Fibroblast of upper back skin (primary cell): ENCODE measurements at places on chromosomes 3 and 15.

- no peak for DNase-seq
Measured at GRCh38 chr15:96093063-96093462, 237.4 kb upstream of the NR2F2 start.

DNA sequence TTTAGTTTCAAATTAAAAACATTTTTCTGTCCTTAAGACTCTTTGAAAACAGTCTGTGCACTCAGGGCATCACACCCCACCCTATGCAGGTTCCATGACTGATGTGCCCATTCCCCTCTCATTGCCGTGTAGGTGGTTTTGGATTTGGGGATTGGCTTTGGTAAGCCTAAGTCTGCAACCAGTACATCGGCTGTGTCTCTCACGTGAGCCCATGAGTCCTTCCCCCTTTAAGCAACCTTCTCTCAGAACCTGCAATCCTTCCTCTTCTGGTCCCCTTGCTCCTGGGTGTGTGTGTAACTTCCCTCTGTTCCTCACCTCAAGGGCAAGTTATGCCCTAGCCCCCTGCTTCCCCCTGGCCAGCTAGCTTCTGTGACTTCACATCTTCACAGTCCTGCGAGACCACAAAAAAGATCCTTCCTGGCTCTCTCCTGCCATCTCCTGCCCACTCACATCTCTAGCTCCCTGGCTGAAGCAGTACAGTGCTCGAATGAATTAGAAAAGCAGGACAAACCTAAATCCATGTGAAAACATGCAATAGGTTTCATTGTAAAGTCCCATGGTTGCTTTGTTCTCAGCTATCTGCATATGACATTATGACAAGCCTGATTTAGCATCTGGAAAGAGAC lies 126.7 kb downstream of the UACA start:
- peak; percentile 50 for DNase-seq

DNA sequence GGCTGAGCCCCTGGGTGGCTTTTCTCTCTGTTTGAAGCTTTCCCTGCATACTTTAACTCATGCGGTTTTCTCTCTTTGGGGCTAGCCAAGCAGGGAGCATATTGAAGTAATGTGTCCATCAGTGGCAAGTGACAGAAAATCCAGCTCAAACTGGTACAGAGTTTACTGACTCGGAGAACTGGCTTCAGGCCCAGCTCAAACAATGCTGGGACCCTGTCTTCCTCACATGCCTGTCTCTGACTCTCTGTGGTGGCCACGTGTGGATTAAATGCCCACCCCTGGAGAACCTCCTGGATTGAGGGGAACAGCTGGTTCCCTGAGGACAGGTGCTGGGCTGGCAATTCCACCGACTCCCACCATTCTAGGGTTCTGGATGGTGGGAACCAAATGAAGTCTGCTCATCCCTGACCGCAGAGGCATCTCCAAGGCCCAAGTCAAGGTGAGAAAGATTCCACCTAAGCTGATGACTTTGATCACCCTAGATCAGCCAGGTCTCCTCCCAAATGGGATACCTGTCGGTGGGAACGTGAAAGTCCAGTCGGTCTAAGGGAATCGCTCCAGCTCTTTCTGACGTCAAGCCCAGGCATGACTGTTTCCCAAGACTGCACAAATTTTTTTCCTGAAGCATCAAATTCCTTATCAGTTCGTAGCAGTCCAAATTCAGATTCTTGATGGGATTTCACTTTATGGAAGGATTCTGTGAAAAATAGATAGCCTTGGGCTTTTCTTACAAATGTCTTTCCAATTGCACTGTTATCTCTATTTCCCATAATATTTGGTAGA lies 16.3 kb upstream of the HDAC11 start:
- no peak for DNase-seq

DNA sequence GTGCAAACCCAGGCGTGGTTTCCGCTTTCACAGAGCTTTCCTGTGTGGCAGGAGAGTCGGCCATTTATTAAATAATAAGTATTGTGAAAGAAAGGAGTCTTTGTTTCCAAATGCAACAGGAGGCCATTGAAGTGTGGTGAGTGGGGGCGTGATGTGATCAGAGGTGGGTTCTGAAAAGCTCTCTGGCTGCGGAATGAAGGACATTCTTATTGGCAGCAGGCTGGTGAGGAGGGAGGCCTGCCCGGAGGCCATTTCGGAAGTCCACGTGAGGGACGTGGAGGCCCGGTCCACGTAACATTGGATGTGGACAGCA lies 11.1 kb downstream of the ARNT2 start:
- no peak for DNase-seq
